ENCODE measurements at places on chromosomes 16 and 17.

- DNase-seq, result no peak
Observed at GRCh38 chr16:2078691-2079090, 30.9 kb downstream of the TSC2 start.

GRCh38 chr17:12995896-12996295 is 21.9 kb downstream of the ELAC2 start:
- no peak for DNase-seq

GRCh38 chr16:11576427-11577289 is 10.1 kb downstream of the LITAF start:
- no peak for DNase-seq

- DNase-seq, result peak; percentile 72
Observed at GRCh38 chr17:78168903-78169793, 767 bp downstream of the SYNGR2 start.

DNA sequence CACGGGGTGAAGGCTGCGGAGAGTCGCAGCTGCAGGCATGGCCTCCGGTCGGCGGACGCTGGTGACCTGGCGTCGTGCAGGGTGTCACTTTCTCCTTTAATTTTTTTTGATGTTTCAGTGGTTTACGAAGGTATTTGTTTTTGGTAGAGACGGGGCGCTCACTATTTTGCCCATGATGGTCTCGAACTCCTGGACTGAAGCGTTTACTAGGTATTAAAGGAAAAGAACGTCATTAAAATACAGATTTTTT is 17.1 kb downstream of the ZNF213 start:
- DNase-seq, result peak; percentile 51

- DNase-seq, result peak; percentile 68
Observed at GRCh38 chr17:74012465-74012864, 191.0 kb upstream of the RPL38 start.

DNA sequence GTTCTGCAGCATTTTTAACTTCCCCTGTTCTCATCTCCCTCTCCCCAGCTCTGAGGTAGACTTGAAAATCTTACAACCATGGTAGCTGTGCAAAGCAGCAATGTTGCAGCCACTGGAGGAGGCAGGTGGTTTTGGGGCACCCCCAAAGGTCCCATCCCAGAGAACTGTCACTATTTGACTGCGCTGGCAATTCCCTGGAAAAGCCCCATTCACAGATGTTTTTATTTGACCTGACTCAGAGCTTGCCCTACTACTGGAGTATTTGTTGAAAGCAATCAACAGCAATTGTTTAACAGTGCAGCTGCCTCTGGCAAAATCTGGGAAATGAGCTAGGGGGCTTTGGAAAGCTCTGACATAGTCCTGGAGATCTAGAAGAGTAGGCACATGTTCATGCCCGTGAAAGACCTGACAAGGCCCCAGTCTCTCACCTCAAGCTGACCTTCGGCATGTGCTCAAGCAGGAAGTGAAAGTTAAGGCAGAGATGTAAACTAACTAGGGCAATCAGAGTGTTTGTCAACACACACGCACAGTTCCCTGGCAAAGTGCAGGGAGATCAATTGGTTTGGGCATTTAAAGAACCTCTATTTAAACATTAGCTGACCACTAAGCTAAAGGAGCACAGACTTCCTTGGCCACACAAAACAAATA is 19.7 kb upstream of the PIK3R5 start:
- peak; percentile 50 for DNase-seq
